Glutamatergic neuron (in vitro differentiated cells): ENCODE measurements at places on chromosomes 5 and 9.

- no peak for DNase-seq
These were observed 11.0 kb upstream of the MTMR12 start for GRCh38 chr5:32323741-32324140.

GRCh38 chr5:132750471-132751230 lies 3.4 kb downstream of the CCNI2 start:
- DNase-seq = no peak

DNA sequence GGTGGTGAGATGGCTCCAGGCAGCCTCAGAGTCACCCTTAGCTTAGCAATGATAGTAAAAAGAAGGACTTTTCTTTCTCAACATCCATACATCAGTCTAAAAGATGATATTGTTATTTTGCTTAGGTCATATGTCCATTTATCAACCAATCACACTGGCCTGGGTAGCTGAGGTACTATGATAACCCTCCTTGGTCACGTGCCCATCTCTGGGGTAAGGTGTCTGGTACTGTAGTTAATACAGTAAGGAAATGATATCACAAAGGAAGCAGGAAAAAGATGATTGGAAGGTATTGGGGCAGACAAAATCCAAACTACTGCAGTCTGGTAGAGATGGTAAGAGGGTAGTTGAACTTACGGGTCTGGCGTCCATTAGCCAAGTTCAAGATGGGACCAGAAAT lies 5.1 kb upstream of the SMAD5 start:
- no peak for DNase-seq

GRCh38 chr5:5512543-5512942 lies 90.1 kb downstream of the ICE1 start:
- DNase-seq = no peak

- DNase-seq = no peak
These were observed 553.0 kb upstream of the GRAMD2B start for GRCh38 chr5:125870256-125870655.

DNA sequence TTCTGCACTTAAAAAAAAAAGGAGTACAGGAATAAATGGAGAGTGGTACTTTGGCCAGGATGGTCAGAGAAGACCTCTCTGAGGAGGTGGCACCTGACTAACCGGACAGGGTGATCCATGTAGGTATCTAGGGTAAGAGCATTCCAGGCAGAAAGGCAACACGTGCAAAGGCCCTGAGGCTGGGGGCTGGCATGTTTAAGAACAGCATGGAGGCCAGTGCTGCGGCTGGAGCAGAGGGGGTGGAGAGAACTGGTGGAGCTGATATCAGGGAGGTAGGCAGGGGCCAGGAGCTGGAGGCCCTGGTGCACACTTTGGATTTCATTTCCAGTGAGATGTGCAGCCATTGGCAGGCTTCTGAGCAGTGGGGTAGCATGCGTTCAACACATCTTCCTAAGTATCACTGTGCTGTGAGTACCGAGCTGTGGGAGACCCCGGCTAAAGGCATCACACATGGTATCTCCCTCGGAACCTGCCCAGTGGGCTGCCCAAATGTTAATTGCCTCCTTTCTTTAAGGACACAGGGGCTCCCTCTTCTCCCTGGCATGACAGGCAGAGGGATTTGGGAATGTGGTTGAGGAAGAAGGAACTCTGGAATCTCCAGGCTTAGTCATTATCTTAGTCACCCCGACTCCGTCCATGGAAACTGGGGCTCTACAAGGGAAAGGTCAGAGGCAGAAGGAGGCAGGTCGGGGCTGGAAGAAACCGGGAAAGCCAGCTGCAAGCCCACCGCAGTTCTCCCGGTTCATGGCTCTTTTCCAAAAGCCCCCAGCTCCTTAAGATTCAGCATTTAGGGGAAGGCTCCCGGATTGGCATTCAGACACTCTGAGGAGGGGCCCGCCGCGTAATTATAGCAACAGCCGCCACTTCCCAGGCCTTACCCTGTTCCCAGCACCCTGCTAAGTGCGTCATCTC lies 18.6 kb downstream of the SLC6A7 start:
- DNase-seq = no peak

DNA sequence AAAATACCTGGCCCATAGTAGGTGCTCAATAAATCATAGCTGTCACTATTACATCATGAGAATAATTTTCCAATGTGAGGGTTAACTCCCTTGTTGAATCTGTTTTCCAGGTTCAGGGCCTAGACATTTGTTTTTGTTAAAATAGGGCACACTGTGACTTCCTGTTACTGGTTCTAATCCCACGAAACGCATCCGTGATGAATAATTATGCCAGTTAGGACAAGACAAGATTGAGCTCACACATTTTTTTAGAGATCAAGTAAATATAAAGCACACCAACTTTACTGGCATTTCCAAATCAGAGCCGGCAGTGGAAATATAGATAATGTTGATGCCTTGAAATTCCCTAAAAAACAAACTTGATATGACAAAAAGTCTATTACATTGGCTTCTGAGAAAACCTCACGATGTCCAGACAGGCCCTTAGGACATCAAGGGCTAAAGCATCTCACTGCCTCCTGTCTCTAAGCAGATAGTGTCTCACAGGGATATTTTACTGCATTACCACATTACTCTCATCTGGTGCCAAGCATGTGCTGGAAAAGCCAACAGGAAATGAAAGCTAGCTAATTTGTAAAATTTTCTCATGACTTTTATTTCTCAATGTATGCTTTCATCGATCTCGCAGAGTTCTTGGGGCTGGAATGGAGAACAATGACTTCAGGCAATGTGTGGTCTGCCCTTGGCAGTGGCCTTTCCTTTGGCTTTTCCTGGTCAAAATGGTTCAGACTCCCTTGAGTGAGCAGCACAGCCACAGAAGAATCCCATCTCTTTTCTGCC lies 414.3 kb upstream of the PAPPA start:
- no peak for DNase-seq

DNA sequence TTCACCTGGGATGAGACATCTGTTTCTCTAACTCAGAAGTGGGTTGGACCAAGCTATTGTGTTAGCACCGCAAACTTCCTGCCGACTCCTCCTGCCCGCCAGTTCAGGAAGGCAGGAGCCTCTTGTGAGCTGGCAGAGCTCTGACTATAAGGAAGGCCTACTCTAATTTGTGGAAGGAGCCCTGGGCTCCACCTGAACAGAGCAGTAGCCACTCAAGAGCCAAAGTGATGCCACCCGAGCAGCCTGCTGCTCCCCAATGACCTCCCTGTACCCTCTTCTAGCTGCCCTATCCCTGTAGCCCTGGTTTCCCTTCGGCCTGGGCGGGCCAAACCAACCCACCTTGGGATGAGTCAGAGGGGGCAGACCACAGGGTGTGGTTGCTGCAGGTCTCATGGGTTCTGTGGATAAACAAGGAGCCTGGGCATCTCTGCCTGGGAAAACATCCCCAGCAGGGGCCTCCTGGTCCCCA lies 81.6 kb downstream of the PSD2 start:
- no peak for DNase-seq

DNA sequence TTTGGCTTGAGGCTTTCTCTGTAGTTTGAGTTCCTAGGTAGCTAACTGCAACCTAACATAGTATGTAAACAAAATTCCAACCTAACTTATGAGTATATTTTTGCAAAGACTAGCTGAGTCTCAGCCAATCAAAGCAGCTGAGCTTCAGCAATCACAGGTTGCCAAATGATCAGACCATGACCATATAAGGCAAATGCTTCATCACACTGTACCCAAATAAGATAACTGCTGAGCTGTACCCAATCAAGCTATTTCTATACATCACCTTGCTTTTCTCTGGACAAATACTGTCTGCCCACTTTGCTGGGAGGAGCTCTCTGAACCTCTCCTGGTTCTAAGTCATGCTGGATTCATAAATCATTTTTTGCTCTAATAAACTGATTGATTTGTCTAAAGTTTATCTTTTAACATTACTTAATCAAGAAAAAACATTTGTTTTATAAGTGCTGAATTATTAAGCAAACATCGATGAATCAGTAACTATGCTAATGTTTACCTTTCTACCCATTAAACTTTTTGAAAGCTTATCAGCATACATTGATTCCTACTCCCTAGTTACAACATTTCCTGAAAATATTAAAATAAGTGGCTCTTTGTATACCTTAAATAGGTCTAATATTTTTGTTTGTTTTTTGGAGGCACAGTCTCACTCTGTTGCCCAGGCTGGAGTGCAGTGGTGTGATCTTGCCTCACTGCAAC lies 129.7 kb upstream of the PCA3 start:
- no peak for DNase-seq

DNA sequence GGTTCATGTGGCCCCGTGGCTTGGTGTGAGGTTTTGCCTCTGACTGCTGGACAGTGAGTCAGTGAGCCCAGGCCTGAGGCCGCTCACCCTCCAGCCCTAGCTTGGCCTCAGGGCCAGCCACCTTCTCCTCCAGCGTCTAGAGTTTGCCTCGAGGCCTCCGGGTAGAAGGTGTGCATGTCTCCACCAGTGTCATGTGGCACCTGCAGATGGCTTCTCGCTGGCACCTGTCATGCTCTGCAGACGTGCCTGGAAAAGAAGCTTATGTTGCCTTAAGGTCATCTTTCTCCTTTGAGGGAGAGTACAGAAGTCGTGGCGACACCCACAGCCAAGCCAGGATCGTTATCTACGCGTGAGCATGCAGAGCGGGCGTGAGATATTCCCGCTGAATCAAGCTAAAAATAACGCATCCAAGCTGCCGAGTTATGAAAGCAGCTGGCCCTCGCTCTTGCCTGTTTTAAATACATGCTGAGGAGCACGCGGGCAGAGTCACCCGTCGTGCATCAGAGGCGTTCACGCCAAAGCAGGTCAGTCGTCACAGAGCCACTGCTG lies 79.7 kb upstream of the FCN2 start:
- DNase-seq = no peak

DNA sequence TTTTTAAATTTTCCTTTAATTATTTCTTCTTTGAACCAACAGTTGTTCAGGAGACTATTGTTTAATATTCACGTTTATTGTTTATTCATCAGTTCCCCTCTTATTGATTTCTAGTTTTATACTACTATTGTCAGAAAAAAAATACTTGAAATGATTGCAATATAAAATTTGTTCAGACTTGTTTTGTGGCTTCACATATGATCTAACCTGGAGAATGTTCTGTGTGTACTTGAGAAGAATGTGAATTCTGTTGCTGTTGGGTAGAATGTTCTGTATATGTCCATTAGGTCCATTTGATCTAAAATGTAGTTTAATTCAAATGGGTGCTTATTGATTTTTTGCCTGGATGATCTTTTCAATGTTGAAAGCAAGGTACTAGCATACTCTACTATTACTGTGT lies 408.7 kb upstream of the RIOK2 start:
- DNase-seq = no peak
